ENCODE measurements at places on chromosomes 3 and 15.

DNA sequence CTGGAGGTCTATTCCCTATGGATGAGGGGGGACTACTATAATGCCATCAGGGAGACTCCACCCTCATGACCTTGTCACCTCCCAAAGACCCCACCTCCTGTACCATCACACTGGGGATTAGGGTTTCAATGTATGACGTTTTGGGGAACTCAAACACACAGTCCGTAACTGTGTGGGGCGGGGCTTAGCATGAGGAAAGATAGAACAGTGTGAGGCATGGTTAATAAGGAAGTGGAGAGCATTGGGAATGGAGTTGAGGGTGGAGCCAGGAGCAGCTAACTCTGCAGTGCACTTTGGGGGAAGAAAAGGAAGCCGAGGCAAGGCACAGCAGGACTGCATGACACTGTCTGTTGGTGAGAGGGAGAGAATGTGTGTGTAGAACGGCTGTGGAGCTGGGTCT lies 90.9 kb upstream of the AGBL1 start:
- no peak for DNase-seq

DNA sequence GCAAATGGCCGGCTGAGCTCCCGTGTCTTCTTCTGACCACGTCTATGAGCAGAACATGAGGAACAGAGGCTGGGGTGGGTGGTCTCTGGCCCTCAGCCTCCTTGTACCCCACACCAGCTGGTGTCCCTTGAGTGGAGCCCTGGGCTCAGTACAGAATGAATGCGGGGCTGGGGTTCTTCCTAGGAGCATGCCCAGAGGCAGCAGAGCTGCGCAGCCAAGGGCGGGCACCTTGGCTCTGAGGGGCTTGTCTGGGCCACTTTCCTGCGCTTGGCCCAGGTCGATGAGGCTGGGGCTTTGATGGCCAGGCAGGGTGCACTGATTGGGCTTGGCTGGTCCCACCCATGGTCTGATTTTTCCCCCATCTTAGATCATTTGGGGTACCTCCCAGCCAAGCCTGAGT lies 6.4 kb downstream of the SCN5A start:
- DNase-seq = no peak

DNA sequence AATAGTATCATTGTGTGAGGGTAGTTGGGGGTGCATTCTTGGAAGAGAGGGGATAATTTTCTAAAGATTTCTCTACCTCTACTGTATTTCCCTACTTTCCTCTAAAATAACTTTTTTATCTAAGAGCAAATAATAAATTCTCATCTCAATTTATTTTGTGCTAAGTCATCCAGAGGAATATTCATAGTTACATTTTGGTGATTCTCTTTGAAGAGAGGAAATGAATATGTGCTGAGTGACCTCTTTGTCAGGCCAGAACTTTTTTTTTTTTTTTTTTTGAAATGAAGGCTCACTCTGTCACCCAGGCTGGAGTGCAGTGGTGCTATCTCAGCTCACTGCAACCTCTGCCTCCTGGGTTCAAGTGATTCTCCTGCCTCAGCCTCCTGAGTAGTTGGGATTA lies 15.1 kb upstream of the CCDC80 start:
- DNase-seq = no peak

DNA sequence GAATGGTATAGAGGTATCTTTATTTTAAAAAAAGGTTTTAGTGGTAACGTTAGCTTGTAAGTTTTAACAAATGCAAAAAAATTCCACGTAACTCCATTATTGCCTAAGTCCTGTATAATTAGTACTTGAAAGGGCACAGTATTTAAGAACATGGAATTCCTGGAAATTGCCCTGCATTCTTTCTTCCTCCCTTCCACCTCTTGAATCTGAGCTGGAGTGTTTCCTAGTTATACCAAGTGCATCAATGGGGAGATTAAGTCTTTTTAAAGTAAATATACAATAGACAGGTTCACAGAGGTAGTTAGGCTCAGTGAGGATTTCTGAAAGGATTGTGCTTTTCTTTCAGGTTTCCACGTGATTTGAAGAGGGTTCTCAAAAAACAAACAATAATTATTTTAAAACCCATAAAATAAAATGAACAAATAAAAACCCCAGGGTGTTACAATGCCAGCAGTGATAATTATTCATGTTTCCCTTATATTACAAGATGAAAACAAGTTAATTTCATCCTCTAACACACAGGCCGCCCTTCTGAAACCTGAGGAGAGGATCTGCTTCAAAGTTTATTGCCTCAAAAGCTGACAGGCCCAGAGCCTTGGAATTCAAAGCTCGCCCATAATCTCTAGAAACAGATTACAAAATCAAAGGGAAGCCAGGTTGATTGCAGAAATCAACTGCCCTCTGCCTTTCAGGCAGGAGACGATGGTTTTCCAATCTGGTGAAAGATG lies 128.8 kb upstream of the LMOD3 start:
- no peak for DNase-seq

DNA sequence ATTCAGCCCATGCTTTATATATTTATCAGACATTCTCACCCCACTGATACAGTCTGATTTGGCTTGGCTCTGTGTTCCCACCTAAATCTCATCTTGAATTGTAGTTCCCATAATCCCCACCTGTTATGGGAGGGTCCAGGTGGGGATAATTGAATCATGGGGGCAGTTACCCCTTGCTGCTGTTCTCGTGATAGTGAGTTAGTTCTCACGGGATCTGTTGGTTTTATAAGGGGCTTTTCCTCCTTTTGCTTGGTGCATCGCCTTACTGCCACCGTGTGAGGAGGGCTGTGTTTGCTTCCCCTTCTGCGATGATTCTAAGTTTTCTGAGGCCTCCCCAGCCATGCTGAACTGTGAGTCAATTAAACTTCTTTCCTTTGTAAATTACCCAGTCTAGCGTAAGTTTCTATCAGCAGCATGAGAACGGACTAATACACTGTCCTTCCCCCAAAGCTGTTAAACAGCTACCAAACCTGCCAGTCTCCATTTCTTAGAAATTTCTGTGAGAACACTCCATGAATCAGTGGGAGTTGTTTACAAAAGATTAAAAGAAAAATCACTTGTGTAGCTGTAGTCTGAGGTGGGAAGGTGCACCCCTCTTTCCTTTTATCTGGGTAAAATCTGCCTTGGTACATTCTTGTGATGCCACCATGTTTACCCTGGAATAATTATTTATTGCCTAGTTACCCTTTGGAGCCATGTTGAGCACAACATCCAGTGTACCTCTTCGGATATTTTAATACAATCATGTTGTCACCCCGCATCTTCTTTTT lies 160.5 kb downstream of the THSD4 start:
- DNase-seq = no peak

DNA sequence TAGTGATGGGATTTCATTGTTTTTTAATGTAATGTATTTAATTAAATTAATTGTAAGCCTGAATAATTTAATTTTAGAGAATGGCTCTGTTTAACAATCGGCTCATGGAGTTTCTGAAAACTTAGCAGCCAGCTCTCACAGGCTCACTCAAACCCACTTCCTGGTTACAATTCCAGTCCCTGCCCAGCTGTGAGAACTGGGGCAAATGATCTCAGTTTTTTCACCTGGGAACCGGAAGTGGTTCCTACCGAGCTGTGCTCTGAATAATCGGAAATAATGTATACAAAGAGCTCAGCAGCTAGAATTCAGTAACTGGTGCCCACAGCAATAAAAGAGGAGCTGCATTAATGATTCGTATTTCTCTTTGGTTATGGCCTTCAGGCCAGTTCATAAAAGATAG lies 244.3 kb upstream of the MCTP2 start:
- DNase-seq = no peak

DNA sequence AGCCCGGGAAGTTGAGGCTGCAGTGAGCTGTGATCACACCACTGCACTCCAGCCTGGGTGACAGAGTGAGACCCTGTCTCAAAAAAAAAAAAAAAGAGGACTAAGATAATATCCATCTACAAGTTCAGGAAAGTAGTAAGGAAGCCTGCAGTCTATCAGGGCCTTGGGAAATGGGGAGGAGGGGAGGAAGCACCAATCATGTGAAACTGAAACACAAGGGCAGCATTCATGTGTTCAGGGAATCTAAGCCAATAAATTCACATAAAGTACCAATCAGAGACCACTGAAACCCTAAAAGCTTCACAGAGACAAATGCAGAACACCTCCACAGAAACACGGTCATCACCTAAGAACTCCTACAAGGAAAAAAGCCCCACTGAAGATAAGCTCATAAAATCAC lies 22.9 kb upstream of the HHATL start:
- DNase-seq = no peak

DNA sequence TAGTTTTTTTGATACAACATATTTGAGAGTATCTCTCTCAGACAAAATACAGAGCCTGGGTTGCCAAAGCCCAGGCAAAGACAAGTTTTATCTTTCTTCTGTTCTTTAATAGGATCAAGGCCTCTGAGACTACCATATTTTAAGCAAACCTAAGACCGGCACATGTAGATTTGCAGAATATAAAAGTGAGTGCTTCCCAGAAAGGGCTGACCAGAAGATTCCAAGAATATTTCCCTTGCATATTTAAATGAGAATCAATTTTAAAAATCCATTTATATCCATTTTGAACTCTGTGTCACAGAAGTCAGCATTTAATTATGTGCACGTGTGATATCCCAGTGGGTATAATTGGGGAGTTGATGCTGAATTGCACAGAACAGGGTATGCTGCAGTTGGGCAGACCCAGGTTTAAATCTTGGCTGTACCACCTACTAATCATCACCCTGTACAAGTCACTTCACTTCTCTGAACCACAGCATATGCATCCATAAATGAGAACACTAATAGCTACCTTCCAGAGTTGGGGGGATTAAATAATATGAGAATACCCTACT lies 191.9 kb downstream of the ADAMTS9 start:
- DNase-seq = no peak

GRCh38 chr3:40407007-40407406 lies 20.0 kb downstream of the ENTPD3 start:
- no peak for DNase-seq

DNA sequence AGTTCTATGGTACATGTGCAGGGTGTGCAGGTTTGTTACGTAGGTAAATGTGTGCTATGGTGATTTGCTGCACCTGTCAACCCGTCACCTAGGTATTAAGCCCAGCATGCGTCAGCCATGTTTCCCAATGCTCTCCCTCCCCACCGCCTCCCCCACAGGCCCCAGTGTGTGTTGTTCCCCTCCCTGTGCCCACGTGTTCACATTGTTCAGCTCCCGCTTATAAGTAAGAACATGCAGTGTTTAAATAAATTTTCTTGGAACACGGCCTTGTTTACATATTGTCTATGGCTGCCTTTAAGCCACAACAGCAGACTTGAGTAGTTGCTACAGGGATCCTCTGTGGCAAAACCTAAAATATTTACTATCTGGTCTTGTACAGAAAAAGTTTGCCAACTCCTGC lies 41.3 kb upstream of the CORO2B start:
- no peak for DNase-seq

GRCh38 chr3:194782698-194783404 lies 97.2 kb downstream of the FAM43A start:
- DNase-seq = no peak

GRCh38 chr3:188584162-188584529 lies 430.2 kb downstream of the LPP start:
- DNase-seq = no peak

DNA sequence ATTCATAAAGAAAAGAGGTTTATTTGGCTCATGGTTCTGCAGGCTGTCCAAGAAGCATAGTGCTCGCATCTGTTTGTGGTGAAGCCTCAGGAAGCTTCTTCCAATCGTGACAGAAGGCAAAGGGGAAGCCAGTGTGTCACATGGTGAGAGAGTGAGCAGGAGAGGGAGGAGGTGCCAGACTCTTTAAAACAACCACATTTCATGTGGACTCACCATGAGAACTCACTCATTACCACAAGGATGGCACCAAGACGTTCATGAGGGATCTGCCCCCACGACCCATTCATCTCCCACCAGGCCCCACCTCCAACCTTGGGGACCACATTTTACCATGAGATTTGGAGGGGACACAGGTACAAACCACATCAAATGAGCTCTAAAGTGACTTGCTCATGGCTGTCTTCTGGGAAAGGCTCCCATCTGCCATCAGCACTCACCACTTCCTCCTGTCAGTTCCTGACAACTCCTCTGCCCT lies 327.3 kb upstream of the TLE3 start:
- DNase-seq = no peak

- DNase-seq = no peak
These were observed 7.2 kb downstream of the GLDN start for GRCh38 chr15:51348688-51349087.

- DNase-seq = no peak
These were observed 129.9 kb downstream of the ATP10A start for GRCh38 chr15:25733036-25733855.

DNA sequence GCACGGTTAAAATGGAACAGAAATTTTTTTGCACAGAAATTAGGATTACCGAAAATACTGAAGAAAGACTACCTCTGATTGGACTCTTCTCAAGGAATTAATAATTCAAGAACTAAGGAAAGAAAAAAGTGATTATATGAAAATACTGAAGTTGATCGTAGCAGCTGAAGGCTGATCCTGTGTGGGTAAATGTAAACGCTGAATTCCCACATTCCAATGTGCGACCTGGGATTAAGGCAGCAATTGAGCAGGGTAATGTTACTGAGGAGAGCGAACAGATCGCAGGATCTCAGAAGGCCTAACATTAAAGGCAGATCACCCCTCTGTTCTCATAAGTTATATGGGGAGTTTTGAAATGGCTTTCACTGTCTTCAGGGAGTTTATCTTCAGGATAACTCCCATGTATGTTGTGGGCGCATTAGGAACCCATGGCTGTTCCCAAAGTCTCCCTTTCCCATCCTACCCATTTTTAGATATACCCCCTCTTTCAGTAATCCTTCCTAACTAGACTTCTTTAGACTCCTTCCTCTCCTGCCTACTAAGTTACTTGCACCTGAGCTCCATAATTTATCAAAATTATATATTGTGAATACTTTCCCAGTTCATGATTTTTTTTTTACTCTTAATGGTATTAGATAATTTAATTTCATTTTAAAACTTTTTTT lies 1.0 kb upstream of the UBL7 start:
- no peak for DNase-seq

- DNase-seq = no peak
These were observed 4.3 kb downstream of the MCTP2 start for GRCh38 chr15:94235646-94236045.

All from glutamatergic neuron (in vitro differentiated cells).